ENCODE measurements at places on chromosomes 12 and 14. TPM values are rescaled to one million over a fixed set of nuclear protein-coding genes. Genes with fewer than 3 reads are reported as not detected.
A peak's percentile ranks its signal among the peaks of the same experiment; 100 is the strongest.

GRCh38 chr14:75533791-75534555 lies 11.7 kb downstream of the BATF start:
- no peak for DNase-seq
- no peak overlapping the region for H3K4me3 ChIP-seq
- no peaks in the 10 kb centered on the region for H3K4me1 ChIP-seq
- H3K27me3 ChIP-seq = no peaks in the 10 kb centered on the region
- no peaks in the 10 kb centered on the region for H3K36me3 ChIP-seq
- peak overlapping the region; percentile 78 for H3K27ac ChIP-seq

DNA sequence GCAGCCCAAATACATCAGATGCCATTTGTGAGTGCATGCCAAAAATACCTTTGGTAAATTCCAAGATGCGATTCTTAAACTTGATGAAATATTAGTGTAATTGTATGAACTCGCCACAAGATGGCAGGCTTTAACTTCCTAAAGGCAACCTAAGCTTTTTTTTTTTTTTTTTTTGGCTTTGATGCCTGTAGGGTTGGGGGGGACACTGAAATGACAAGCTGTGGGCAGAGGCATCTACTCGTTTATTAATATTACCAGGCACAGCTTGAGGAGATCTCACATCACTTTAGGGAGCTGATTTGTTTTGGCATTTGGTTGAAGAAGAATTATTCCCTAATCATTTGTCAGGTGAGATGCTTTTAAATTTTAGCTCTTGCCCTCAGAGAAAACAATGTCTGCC lies 126.7 kb upstream of the CCDC196 start:
- H3K4me1 ChIP-seq = no peaks in the 10 kb centered on the region
- no peak overlapping the region for H3K4me3 ChIP-seq
- DNase-seq = no peak
- no peaks in the 10 kb centered on the region for H3K27me3 ChIP-seq
- H3K27ac ChIP-seq = no peak overlapping the region
- no peaks in the 10 kb centered on the region for H3K36me3 ChIP-seq

DNA sequence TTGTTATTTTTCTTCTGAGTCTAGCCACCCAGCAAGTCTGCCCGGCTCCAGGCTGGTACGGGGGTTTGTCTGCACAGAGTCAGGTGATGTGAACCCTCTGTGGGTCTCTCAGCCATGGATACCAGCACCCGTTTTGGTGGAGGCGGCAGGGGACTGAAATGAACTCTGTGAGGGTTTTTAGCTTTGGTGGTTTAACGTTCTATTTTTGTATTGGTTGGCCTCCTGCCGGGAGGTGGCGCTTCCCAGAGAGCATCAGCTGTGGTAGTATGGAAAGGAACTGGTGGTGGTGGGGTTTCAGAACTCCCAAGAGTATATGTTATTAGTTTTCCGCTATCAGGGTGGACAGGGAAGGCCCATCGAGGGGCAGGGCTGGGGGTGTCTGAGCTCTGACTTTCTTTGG lies 5.3 kb upstream of the SERPINA4 start:
- no peak for DNase-seq
- H3K4me3 ChIP-seq = no peak overlapping the region
- H3K4me1 ChIP-seq = no peaks in the 10 kb centered on the region
- H3K27ac ChIP-seq = no peak overlapping the region

DNA sequence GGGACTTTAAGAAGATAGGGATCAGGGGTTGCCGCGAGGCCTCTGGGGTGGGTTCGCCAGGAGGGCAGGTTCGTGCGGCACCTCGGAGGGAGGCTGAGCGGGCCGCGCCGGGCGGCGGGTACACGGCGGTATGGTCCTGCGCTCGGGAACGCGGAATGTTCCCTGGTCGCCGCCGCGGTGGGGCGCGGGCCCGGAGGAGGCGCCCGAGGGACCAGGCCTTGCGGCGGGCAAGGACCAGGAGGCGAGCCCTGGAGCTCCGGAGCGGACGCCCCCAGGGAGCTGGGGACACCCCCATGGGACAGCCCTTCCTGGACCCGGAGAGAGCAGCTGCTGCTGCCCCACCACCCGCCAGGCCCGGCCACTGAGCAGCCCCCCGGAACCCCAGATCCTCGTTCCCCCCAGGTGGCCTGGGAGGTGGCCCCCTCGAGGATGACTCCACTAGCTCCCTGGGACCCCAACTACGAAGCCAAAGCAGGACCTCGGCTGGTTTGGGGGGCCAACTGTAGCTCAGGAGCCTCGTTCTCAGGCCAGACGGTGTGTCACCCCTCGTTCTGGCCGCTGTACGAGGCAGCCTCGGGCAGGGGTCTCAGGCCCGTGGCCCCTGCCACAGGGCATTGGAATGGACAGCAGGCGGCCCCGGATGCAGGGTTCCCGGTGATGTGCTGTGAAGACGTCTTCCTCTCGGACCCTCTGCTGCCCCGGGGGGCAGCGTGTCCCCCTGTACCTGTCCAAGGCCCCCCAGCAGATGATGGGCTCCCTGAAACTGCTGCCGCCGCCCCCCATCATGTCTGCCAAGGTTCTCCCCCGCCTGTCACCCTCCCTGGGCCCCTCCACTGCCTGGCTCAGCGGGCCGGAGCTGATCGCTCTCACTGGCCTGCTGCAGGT lies 45.6 kb upstream of the SLC8A3 start:
- no peak overlapping the region for H3K4me3 ChIP-seq
- no peaks in the 10 kb centered on the region for H3K27me3 ChIP-seq
- H3K4me1 ChIP-seq = no peaks in the 10 kb centered on the region
- H3K36me3 ChIP-seq = no peaks in the 10 kb centered on the region

Gene MEG3
- 6.5 TPM for total RNA-seq

Measured in right atrium auricular region (tissue), 2 donors.